Stimulated activated CD8-positive, alpha-beta memory T cell treated with anti-CD3 and anti-CD28 coated beads, Interleukin-2, amount 100 ng/mL, for 1 hour (primary cell): ENCODE measurements at places on chromosomes 5 and 9.

DNA sequence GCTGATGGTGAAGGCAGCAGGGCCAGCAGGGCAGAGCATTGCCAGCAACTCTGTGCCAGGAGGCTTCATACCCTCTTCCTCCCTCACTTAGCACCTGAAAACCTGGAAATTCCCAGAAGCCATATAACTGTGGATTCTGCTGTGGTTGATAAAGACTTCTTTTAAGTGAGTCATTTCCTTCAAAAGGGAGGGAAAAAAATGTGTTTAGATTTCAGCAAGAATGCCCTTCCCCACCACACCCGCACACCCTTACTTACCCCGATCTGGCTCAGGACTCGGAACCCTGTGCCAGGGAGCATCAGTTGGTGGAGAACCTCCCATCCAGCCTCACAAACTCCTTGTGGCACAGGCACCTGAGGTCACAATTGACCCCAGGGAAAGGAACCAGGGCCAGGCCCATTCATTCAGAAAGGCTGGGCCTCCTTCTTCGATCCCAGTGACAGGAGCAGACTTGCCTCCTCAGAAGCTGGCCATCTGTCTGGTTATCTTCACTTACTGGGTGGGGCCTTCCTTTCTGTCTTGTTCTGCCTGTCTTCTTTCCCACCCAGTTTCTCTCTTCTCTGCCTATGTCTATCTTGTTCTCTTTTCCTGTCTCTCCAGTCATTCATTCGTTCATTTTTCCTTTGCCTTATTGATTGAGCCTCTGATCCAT is 62.6 kb downstream of the PLAC8L1 start:
- DNase-seq: no peak

DNA sequence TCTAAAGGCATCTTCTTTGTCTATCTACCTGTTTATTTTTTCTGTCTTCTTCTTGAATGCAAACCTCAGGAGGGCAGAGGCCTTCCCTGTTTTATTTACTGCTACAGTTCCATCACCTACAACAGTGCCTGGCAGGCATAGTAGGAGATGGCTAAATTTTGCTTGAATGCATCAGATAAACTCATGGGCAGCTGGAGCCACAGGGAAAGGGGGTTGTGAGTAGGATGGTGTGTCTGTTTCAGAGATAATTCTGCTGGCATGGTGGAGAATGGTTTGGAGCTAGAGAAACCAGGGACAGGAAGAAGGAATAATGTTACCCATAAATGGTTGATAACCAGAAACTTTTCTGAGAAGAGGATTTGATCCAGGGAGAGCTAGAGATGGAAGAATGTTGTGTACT is 189.8 kb upstream of the BRINP1 start:
- no peak for DNase-seq

- no peak for DNase-seq
Measured at GRCh38 chr9:93500571-93501298, 47.4 kb upstream of the FAM120AOS start.

- DNase-seq: no peak
Measured at GRCh38 chr5:67437905-67438845, 241.6 kb upstream of the CD180 start.

DNA sequence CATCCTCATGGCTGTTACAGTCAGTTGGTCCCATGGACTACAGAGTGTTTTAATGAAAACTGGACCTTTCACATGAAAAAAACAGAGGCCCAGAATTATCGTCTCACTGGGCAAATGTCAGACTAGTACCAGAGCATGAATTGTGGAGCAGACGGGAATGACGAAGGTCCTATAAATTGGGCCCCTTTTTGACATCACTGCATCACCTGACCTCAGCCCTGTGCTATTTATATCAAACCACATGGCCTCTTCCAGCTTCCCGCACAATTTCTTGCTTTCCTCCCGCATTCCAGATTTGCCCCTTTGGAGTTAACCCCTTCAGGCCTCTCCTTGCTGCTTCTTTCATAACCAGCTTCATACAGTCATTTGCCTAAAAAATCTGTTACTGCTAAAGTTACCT is 301.7 kb downstream of the ATPSCKMT start:
- no peak for DNase-seq

DNA sequence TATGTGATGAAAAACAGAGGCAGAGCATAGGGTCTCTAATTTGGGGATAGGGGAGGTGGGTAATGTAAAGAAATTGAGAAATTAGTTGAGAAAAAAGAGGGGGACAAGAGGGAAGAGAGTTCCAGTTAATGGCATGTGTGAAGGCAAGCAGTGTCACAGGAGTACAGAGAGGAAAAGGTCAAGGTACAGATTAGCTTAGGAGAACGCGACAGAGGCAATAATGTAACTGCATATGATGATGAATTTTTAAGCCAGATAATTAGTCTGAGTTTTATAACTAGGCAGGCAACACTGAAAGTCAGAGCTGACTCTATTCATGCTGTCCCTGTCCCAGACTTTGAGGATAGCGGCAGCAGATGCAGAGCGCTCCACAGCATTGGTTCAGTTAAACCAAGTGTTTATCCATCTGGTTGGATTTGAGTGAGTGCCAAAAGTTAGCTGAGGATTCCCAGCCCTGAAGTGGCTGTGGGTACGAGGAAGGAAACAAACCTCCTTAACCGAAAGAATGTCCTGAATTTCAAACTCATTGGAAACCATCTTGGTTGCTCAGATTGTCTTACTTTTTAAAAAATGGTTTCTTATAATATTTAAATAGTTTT is 315.2 kb downstream of the ARHGAP26 start:
- no peak for DNase-seq
